Kasumi-1 (cell line): ENCODE measurements at places on chromosomes 4 and X.

- no peak for DNase-seq
These were observed 20.9 kb upstream of the AMELX start for GRCh38 chrX:11272290-11272689.

DNA sequence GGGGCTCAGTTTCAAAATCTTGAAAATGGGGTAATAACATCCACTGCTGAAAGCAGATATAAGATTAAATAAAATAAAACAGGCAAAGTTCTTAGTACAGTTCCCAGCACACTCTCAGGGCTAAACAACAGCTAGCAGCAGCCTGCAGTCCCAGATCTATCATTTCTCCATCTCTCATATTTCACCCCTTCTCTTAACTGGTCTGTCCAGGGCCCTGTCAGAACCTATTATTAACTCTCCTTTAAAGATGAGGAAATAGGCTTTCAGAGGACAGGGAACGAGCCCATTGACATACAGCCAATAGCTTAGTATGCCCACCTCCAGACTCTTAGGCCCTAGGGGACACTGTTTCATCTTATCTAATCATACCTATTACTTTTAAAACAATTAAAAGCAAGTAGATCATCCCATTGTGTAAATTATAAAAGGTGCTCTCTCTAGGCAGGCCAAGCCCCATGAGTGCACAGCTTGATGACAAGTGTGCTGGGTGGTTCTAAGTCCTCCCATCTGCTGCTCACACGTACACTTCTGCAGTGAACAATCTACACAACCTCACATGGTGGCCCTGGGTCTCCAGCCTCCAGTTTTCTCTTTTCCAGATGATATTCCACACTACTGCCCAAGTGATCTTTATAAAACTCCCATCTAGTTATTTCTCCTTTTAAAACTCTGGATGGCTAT lies 119.0 kb downstream of the APBB2 start:
- DNase-seq: no peak

DNA sequence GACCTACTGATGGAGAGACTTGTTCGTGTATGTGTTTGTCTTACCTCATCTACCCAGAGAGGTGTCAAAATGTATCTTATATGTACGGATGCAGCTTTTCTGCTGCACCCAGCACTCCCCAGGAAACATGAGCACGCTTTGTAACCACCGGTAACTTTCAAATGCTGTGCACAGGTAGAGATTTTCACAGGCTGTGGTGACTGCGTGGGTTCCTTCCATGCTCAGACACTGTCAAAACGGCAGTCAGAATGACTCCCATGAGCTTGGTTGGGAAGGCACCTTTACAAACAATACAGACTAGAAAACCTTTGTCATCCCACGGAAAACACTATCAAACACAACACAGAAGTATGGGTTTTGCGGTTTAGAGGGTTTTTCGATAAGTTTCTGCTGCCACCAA lies 28.2 kb downstream of the F11 start:
- no peak for DNase-seq

- DNase-seq: peak; percentile 85
These were observed 12.8 kb downstream of the AIMP1 start for GRCh38 chr4:106329041-106329618.

DNA sequence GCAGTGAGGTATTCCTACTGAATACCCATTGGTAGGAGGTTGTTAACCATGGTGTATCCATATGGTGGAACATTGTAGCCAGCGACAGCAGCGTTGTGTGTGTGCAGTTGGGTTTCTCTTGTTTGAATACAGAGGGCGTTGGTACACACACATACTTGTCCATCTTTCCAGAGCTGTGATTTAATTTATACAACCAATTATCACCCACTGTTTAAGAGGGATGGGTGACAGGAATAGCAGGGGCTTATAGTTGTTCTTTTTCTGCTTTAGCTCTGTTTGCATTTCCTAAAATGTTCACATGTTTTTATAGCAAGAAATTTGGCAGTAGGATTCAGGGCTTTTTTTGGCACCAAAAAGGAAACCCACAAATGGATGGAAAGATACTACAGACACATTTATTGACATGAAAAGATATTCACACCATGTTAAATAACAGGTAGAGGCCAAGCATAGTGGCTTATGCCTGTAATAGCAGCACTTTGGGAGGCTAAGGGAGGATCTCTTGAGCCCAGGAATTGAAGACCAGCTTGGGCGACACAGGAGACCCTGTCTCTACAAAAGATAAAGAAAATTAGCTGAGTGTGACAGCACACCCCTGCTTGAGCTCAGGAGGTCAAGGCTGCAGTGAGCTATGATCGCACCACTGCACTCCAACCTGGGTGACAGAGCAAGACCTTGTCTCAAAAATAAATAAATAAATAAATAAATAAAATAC lies 60.6 kb downstream of the TNIP2 start:
- no peak for DNase-seq
